ENCODE measurements at places on chromosomes 6 and 20. TPM values are rescaled to one million over a fixed set of nuclear protein-coding genes. Genes with fewer than 3 reads are reported as not detected.

- peaks cover 46% of the 10 kb centered on the region for H3K36me3 ChIP-seq
- H3K4me1 ChIP-seq: peaks cover 26% of the 10 kb centered on the region
- no peak for DNase-seq
- no peak overlapping the region for H3K27ac ChIP-seq
- no peaks in the 10 kb centered on the region for H3K27me3 ChIP-seq
These were observed 25.5 kb upstream of the MAPK13 start for GRCh38 chr6:36104836-36105235.

GRCh38 chr6:41894366-41895299, 542 bp downstream of the USP49 start:
- H3K27ac ChIP-seq: no peak overlapping the region
- peaks cover 4% of the 10 kb centered on the region for H3K27me3 ChIP-seq
- peaks cover 3% of the 10 kb centered on the region for H3K36me3 ChIP-seq
- H3K4me1 ChIP-seq: peaks cover 9% of the 10 kb centered on the region
- H3K4me3 ChIP-seq: no peak overlapping the region
- no peak for DNase-seq

DNA sequence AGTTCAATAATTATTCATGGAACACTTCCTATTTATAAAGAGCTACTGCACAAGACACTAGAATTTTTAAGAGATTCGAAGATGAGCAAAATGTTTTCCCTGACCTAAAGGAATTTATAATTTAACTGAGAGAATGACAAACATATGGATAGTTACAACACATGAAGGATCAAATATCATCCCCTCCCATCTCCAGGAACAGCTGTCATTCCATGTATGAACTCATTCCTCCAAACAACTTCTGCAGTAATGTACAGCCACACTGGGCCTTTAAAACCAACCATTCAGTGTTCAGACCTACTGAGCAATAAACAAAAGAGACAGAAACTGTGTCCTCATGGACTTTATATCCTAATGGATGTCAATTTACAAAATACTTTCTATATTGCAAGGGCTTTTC, 87.8 kb downstream of the KIF16B start:
- H3K27ac ChIP-seq: no peak overlapping the region
- no peak overlapping the region for H3K4me3 ChIP-seq
- DNase-seq: no peak
- no peaks in the 10 kb centered on the region for H3K27me3 ChIP-seq

- H3K4me1 ChIP-seq: no peaks in the 10 kb centered on the region
- H3K4me3 ChIP-seq: no peak overlapping the region
- H3K27ac ChIP-seq: no peak overlapping the region
These were observed 792.0 kb downstream of the MAFB start for GRCh38 chr20:39897058-39897457.

GRCh38 chr6:81933608-81934051, 181.1 kb upstream of the TENT5A start:
- no peak overlapping the region for H3K4me3 ChIP-seq
- no peaks in the 10 kb centered on the region for H3K4me1 ChIP-seq
- DNase-seq: no peak
- H3K36me3 ChIP-seq: no peaks in the 10 kb centered on the region
- H3K27ac ChIP-seq: no peak overlapping the region

The LY6G6F gene
- total RNA-seq: not detected

DNA sequence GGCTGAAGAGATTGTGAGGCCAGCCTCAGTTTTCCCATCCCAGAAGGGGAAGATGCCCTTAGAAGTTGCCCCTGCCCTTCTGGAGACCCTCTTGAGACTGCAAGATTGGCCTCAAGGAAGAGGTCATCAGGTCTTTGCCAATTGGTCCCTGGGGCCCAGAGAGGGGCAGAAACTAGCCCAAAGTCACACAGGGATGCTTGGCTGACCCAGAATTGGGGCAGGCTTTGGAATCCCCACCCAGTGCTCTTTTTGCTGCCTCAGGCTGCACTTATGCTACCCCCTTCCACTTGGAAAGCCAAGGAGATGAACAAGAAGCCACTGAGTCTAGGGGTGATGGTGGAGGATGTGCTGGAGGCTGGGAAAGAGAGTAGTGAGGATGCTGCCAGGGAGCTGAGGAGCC, 24.9 kb upstream of the FKBP1A start:
- peaks cover 14% of the 10 kb centered on the region for H3K36me3 ChIP-seq
- H3K4me1 ChIP-seq: peaks cover 15% of the 10 kb centered on the region
- H3K27me3 ChIP-seq: peaks cover 12% of the 10 kb centered on the region
- DNase-seq: no peak
- H3K27ac ChIP-seq: no peak overlapping the region

The TCP11 gene
- total RNA-seq: not detected

DNA sequence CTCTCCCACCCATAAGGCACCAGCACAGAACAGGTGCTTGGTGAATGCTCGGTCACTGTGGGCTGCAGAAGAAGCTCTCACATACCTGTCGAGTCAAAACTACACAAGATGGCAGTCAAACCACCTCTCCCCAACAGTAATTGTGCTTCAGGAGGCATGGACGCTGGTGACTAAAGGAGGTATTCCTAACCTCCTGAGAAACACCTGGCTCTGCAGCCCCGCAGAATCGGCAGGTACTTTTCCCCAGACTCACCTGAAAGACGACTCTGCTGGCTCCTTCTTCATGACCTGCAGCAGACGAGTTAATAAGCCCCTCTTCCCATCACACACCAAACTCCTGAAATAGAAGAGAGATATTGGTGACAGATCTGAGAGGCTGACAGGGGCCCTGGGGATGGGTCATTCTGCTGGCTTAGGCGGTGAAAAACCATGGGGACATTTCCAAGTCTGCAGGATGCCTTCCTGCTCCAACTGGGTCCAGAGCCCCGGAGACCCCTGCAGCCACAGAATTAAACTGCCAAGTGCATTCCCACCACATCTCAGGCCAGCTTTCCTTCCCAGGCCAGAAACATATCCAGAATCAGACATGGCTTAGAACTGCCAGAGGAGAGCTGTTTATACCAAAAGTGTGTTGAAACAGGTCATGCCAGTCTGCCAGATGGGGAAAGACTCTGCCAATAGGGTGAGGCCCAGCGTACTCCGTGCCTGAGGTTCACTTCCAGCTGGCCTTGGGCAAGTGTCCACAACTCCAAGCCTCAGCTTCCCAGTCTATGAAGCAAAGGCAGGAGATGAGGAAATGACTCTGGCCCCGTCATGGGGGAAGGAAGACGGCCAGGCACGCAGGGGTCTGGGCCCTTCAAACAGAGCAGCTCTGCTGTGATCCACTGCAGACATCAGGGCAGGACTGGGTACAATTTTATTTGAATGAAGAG, 53.0 kb downstream of the MYH7B start:
- peaks cover 10% of the 10 kb centered on the region for H3K4me1 ChIP-seq
- no peak for DNase-seq
- H3K4me3 ChIP-seq: no peak overlapping the region
- peaks cover 29% of the 10 kb centered on the region for H3K36me3 ChIP-seq
- no peaks in the 10 kb centered on the region for H3K27me3 ChIP-seq
- no peak overlapping the region for H3K27ac ChIP-seq

The MOCS1 gene
- not detected for total RNA-seq

The KHDC1L gene
- not detected for total RNA-seq

- H3K27me3 ChIP-seq: no peaks in the 10 kb centered on the region
- no peak overlapping the region for H3K4me3 ChIP-seq
- peaks cover 39% of the 10 kb centered on the region for H3K36me3 ChIP-seq
- H3K27ac ChIP-seq: no peak overlapping the region
These were observed 5.1 kb downstream of the CCR6 start for GRCh38 chr6:167127785-167128531.
